ENCODE measurements at places on chromosomes 5 and 9. TPM values are rescaled to one million over a fixed set of nuclear protein-coding genes. Genes with fewer than 3 reads are reported as not detected.

The ACOT12 gene
- not detected for total RNA-seq

The SOX30 gene
- not detected for total RNA-seq

DNA sequence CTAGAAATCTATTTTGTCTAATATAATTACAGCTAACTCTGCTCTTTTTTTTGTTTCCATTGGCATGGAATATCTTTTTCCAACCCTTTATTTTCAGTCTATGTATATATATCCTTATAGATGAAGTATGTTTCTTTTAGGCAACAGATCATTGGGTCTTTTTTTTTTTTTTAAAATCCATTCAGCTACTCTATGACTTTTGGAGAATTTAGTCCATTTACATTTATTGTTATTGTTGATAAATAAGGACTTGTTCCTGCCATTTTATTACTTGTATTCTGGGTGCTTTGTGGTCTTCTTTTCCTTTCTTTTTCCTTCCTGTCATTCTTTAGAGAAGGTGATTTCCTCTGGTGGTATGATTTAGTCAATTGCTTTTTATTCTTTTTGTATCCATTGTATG, 296.8 kb downstream of the SMARCA2 start:
- no peaks in the 10 kb centered on the region for H3K27me3 ChIP-seq
- no peak overlapping the region for H3K27ac ChIP-seq
- no peaks in the 10 kb centered on the region for H3K36me3 ChIP-seq
- no peak overlapping the region for H3K4me3 ChIP-seq
- no peak for DNase-seq
- no peaks in the 10 kb centered on the region for H3K4me1 ChIP-seq

DNA sequence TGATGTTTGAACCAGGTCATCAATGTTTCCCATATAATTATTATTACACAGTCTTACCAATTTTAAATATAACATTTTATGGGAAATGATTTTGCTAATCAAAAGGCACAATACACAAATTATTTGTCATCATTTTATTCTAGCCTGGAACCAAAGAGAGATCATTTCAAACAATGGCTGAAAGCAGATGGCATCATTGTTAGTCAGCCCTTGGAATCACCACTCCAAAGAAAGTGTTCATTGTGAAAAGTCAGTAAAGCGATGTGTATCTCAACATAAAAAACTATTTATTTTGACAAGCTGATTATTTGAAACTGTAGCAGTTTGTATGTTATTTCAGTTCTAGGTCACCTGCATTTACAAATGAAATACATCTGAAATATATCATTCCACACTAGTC, 1068.7 kb downstream of the CDH12 start:
- H3K36me3 ChIP-seq: no peaks in the 10 kb centered on the region
- no peak for DNase-seq
- no peak overlapping the region for H3K27ac ChIP-seq

- no peaks in the 10 kb centered on the region for H3K4me1 ChIP-seq
- no peaks in the 10 kb centered on the region for H3K36me3 ChIP-seq
- H3K27ac ChIP-seq: no peak overlapping the region
- no peak overlapping the region for H3K4me3 ChIP-seq
Measured at GRCh38 chr5:33228149-33228548, 212.6 kb upstream of the TARS1 start.

The PDE6A gene
- total RNA-seq: 0.25 TPM

GRCh38 chr5:67014957-67015400, 181.6 kb downstream of the CD180 start:
- DNase-seq: no peak
- H3K27me3 ChIP-seq: no peaks in the 10 kb centered on the region
- H3K27ac ChIP-seq: peak overlapping the region; percentile 72
- H3K36me3 ChIP-seq: no peaks in the 10 kb centered on the region

The TLR4 gene
- total RNA-seq: 9.3 TPM

DNA sequence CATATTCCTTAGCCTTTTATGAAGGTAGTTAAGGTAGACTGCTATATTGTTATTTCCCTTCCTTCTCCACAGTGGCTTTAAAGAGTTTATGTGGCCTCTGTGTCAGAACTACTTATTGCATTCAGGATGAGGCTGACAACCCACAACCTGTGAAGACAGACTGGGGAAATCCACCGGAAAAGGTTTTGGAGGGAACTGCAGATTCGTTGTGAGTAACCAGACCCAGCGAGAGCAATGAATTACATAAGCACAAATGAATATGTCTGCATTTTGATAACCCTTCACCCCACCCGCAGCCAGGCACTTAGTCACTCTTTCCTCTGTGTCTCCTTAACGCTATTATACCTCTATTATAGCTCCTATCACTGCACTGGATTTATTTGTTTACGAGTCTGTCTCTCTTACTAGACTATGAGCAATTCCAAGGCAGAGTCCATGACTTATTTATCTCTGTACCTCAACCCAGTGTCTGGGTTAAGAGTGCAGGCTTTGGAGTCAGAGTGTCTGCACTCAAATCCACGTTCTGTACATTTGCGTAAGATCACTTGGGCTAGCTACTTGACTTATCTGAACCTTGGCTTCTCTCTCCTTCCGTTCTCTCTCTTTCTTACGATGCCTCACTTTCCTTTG, 19.2 kb downstream of the KCTD16 start:
- peaks cover 9% of the 10 kb centered on the region for H3K4me1 ChIP-seq
- no peak overlapping the region for H3K4me3 ChIP-seq

- H3K36me3 ChIP-seq: no peaks in the 10 kb centered on the region
- H3K4me1 ChIP-seq: no peaks in the 10 kb centered on the region
- H3K27me3 ChIP-seq: no peaks in the 10 kb centered on the region
- no peak overlapping the region for H3K27ac ChIP-seq
Measured at GRCh38 chr5:979100-979817, 29.3 kb upstream of the NKD2 start.

GRCh38 chr5:123763201-123763600, 251.2 kb downstream of the CSNK1G3 start:
- no peak overlapping the region for H3K27ac ChIP-seq
- no peak for DNase-seq
- no peaks in the 10 kb centered on the region for H3K27me3 ChIP-seq
- H3K36me3 ChIP-seq: no peaks in the 10 kb centered on the region
- no peaks in the 10 kb centered on the region for H3K4me1 ChIP-seq

GRCh38 chr5:27414099-27414498, 375.7 kb upstream of the CDH9 start:
- H3K27me3 ChIP-seq: no peaks in the 10 kb centered on the region
- H3K27ac ChIP-seq: no peak overlapping the region
- H3K4me3 ChIP-seq: no peak overlapping the region
- no peaks in the 10 kb centered on the region for H3K36me3 ChIP-seq
- DNase-seq: no peak

GRCh38 chr9:123149067-123149466, 115.6 kb downstream of the GPR21 start:
- H3K27me3 ChIP-seq: no peaks in the 10 kb centered on the region
- no peak overlapping the region for H3K4me3 ChIP-seq
- no peak overlapping the region for H3K27ac ChIP-seq

The DMRT3 gene
- total RNA-seq: not detected

The ANKRD33B gene
- 14.2 TPM for total RNA-seq

DNA sequence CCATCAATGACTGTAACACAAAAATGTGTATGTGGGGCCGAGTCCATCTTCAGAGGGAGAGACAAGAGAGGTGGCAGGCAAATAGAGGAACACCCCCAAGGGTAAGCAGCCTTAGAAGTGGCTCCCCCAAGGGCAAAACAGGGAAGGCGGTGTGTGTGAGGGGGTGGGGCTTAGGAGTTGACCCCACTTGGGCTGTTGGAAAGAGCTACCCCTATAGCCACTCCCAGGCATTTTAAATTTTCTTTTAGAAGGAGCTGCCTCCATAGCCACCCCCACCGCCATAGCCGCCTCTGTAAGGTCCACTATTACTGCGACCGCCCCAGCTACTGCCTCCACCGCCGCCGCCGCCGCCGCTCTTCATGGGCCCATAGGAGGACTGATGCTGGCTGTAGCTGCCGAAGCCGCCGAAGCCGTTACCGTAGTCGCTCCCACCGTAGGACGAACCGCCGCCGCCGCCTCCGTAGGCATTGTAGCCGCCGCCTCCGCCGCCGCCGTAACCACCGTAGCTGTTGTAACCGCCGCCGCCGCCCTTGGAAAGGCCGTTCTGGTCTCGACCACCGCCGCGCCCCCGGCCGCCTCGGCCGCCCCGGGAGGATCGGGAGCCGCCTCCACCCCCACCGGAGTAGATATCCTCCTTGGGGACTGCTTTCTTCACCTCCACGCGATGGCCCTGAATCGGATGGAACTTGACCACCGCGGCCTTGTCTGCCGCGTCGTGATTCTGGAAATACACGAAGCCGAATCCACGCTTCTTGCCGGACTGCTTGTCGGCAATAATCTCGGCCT, 1.1 kb downstream of the HNRNPA0 start:
- no peaks in the 10 kb centered on the region for H3K27me3 ChIP-seq
- H3K4me1 ChIP-seq: peaks cover 42% of the 10 kb centered on the region
- peak overlapping the region; percentile 69 for H3K4me3 ChIP-seq

DNA sequence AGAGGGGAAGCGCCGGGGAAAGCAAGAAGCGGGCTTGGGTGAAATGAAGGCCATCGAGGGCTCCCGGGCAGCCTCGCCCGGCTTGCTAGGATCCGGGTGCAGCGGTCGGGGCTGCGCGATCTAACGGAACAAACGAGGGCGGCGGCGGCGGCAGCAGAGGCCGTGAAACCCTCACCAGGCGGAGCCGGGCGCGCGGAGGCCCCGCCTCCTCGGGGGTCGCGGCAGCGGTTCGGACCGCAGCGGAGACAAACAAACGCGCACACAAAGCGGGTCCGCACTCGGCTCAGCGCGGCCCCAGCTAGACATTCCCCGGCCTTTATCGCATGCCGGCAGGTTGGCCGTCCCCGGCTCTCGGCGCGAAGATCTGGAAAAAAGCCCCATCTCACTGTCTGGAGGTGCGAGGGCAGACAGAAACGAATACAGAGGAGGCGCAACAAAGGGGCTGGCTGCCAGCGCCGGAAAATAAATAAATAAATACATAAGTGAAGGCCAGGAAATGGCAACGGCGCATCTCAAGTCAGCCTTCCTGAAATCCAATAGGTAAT, 10.5 kb upstream of the TRIM36 start:
- peaks cover 16% of the 10 kb centered on the region for H3K4me1 ChIP-seq
- peak overlapping the region; percentile 14 for H3K27ac ChIP-seq
- peak overlapping the region; percentile 42 for H3K4me3 ChIP-seq
- H3K27me3 ChIP-seq: peaks cover 9% of the 10 kb centered on the region
- no peak for DNase-seq

The PTPN3 gene
- total RNA-seq: 15.5 TPM

GRCh38 chr5:180865981-180866695, 5.1 kb upstream of the ZFP62 start:
- no peaks in the 10 kb centered on the region for H3K27me3 ChIP-seq
- no peak overlapping the region for H3K4me3 ChIP-seq
- no peaks in the 10 kb centered on the region for H3K4me1 ChIP-seq
- no peaks in the 10 kb centered on the region for H3K36me3 ChIP-seq
- no peak for DNase-seq
- no peak overlapping the region for H3K27ac ChIP-seq

DNA sequence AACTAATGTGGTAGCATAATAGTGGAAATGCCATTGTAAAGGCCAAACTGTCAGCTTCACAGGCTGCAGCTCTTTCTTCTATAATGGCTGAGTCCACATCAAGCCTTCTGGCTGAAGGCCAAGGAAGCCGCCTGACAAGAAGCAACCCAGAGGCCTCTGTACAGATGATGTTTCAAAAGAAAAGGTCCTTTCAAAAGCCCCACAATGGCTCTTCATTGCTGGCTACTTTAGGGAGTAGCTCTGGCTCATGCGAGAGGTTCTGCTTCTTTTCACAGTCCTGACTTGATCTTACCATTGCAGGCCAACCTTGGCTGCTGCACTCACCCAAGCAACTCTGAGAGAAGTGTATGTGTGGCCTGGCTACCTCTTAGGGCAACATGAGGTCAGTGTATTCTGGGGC, 54.5 kb upstream of the EQTN start:
- no peak overlapping the region for H3K27ac ChIP-seq
- peaks cover 30% of the 10 kb centered on the region for H3K4me1 ChIP-seq
- H3K27me3 ChIP-seq: no peaks in the 10 kb centered on the region
- no peak for DNase-seq
- no peak overlapping the region for H3K4me3 ChIP-seq
- H3K36me3 ChIP-seq: no peaks in the 10 kb centered on the region

GRCh38 chr5:52906845-52907244, 82.3 kb upstream of the ITGA2 start:
- no peaks in the 10 kb centered on the region for H3K36me3 ChIP-seq
- no peak for DNase-seq
- H3K27me3 ChIP-seq: no peaks in the 10 kb centered on the region
- H3K4me3 ChIP-seq: no peak overlapping the region
- H3K27ac ChIP-seq: no peak overlapping the region

The LCP2 gene
- total RNA-seq: 25.5 TPM

DNA sequence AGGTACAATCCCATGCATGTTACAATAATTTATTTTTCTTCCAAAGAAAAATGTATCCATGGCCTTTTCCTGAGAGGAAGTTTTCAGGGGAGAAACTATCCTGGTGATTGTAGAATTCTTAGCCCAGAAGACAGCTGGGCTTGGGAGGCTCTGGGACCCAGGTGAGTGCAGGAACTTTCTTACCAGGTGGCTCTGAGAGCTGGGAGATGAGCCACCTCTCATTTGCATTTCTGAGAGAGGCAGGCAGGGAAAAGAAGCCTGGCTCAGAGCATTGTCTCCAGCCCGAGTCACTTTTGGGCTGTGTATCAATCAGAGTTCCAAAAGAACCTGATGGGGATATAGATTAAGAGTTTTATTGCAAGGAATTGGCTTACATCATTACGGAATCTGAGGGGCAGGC, 52.7 kb downstream of the ALG2 start:
- H3K27ac ChIP-seq: no peak overlapping the region
- no peaks in the 10 kb centered on the region for H3K27me3 ChIP-seq
- H3K4me1 ChIP-seq: no peaks in the 10 kb centered on the region
- no peak overlapping the region for H3K4me3 ChIP-seq
- no peak for DNase-seq
- no peaks in the 10 kb centered on the region for H3K36me3 ChIP-seq

DNA sequence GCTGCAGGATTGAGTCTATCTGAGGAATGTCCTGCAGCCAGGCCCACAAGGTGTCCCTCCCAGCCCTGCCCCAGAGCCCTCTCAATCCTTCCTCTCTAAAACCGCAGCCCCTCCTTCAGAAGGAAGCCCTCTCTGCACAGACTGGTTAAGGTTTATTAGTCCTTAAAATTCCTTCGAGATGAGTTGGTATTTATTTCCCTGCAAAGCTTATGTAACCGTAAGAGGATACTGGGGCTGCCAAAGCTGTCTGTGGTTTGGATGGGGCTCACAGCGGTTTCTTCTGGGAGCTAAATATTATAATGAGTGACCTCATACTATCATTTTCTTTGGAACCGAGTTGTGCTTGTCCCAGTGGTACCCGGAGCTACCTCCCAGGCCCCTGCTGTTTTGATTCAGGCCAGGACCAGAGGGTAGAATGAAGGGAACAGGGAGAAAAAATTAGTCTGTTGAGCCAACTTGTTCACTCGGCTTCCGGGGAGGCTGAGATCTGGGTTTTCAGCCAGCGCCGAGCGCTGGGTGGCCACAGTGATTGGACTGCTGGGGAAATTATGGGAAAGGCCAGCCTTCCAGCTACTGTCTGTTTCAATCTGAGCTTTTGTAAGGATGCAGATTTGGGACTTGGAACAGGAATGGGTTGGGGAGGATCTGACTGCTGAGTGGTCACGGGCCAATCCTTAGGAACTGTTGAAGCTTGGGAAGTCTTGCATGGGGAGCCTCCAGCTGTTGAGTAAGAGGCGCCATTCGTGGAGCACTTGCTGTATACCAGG, 107.5 kb downstream of the NDFIP1 start:
- no peaks in the 10 kb centered on the region for H3K27me3 ChIP-seq
- H3K4me3 ChIP-seq: peak overlapping the region; percentile 0
- no peaks in the 10 kb centered on the region for H3K36me3 ChIP-seq
- no peak for DNase-seq

The GLRA1 gene
- total RNA-seq: not detected

Measured in vagina (tissue), 2 donors.